Mesothelial cell of epicardium (in vitro differentiated cells): ENCODE measurements at places on chromosomes 12 and 14. TPM values are rescaled to one million over a fixed set of nuclear protein-coding genes. Genes with fewer than 3 reads are reported as not detected.

CELA1 gene
- total RNA-seq = not detected in 3 replicates

DNA sequence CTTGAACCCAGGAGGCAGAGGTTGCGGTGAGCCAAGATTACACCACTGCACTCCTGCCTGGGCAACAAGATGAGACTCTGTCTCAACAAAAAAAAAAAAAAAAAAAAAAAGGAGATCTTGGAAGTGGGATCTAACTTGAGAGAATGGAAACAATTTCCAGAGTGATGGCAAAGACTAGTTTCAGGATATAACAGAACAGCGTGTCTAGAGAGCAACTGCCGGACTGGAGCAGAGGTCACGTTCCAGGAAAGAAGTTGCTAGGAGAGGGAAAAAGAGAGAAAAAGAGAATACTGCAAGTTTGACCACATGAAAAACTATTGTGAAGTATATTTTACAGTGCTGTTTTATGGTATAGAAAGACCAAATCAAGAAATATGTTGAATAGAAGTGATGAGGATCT lies 118.0 kb downstream of the MON2 start:
- DNase-seq = no peak

PLEKHD1 gene
- total RNA-seq = 0.20 to 0.24 TPM (median 0.20 TPM) in 3 replicates

TTC9 gene
- 4.6 to 5.1 TPM (median 4.8 TPM) in 3 replicates for total RNA-seq

DNA sequence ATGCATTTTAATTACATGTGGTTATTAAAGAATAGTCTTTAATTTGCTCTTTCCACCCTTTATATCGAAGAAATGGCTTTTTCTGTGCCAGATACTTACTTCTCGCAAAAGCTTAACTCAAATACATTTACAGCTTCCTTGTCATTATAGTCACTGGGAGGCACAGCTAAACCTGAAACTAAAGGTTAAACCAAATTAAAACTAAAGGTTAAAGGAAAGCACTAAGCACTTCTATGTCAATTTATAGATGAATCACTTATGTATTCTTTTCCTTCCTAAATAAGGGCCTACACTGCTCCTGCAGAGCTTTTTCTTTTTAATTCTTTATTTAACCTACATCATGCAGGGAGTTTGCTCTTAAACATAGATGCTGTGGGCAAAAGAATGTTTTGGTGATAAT lies 9.1 kb downstream of the C14orf93 start:
- no peak for DNase-seq

STAB2 gene
- total RNA-seq = not detected in 3 replicates

- DNase-seq = no peak
These were observed 441.7 kb downstream of the RAD51B start for GRCh38 chr14:68261092-68261842.

MYBPC1 gene
- not detected in 3 replicates for total RNA-seq

DNA sequence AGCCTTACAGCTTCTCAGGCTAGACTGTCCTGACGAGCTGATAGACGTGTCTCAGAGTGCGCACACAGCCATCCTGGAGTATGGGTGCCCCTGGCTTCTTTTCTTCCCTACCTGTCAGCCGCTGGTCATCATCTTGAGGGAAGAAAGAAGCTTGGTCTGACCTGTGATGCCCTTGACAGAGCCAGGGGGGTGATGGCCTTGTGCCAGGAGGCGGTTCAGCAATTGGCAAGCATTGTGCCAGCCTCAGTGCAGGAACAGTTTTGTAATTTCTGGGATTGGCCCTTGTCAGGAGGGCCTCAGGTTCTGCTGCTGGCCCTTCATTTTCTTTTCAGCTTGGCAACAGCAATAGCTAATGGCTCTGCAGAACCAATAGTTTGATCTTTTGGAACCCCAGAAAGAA lies 80.1 kb downstream of the ADCK1 start:
- DNase-seq = no peak

DNA sequence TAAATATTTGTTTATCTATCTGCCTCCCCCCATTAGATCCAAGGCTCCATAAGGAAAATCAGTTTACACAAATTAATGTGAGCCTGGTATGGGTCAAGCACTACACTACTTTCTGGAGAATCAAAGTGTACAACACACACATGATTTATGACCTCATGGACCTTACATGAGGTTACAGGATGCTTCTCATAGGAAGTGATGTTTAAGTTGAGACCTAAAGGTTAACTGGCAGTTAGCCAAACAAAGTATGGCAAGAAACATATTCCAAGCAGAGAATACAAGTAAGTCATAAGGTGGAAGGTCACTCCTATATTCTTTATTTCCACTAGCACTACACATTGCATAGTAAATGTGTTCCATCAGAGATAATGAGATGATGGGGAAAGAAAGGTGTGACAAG lies 39.2 kb downstream of the OSBPL8 start:
- no peak for DNase-seq
